ENCODE measurements at places on chromosomes 6 and 20. TPM values are rescaled to one million over a fixed set of nuclear protein-coding genes. Genes with fewer than 3 reads are reported as not detected.

ULBP2 gene
- total RNA-seq, result 7.0 TPM

DCDC2 gene
- total RNA-seq, result not detected

COL9A1 gene
- total RNA-seq, result not detected

TRIM15 gene
- not detected for total RNA-seq

SIRPB1 gene
- total RNA-seq, result 6.5 TPM

BMP6 gene
- total RNA-seq, result 221 TPM

RAB44 gene
- total RNA-seq, result 0.11 TPM

TFAP2D gene
- not detected for total RNA-seq

METTL24 gene
- not detected for total RNA-seq

APMAP gene
- 105 TPM for total RNA-seq

DDX43 gene
- total RNA-seq, result 0.95 TPM

ID4 gene
- not detected for total RNA-seq

FAXC gene
- 3.6 TPM for total RNA-seq

ADGRF4 gene
- total RNA-seq, result not detected

OXT gene
- not detected for total RNA-seq

IRF4 gene
- total RNA-seq, result not detected

PRSS35 gene
- total RNA-seq, result not detected

EMILIN3 gene
- total RNA-seq, result not detected

MRAP2 gene
- total RNA-seq, result 5.8 TPM

ZSCAN16 gene
- total RNA-seq, result 8.9 TPM

HSPA1L gene
- 0.74 TPM for total RNA-seq

BNIP5 gene
- not detected for total RNA-seq

UNC5CL gene
- total RNA-seq, result 0.32 TPM

CST4 gene
- total RNA-seq, result not detected

CALHM6 gene
- not detected for total RNA-seq

BPIFA1 gene
- total RNA-seq, result not detected

MAPK13 gene
- total RNA-seq, result 8.2 TPM

PLN gene
- total RNA-seq, result not detected

DZANK1 gene
- 3.0 TPM for total RNA-seq

MOG gene
- total RNA-seq, result not detected

ECT2L gene
- total RNA-seq, result not detected

SIRPG gene
- not detected for total RNA-seq

CLDN20 gene
- not detected for total RNA-seq

PKIB gene
- total RNA-seq, result not detected

FOXS1 gene
- total RNA-seq, result not detected

UQCC2 gene
- total RNA-seq, result 91.5 TPM

PLCB4 gene
- total RNA-seq, result 1.6 TPM

SRC gene
- 29.4 TPM for total RNA-seq

POLR3F gene
- total RNA-seq, result 10.2 TPM

LKAAEAR1 gene
- not detected for total RNA-seq

MCHR2 gene
- total RNA-seq, result not detected

IL20RA gene
- total RNA-seq, result not detected

SOX12 gene
- 37.7 TPM for total RNA-seq

ADGRG6 gene
- total RNA-seq, result 99.3 TPM

MYLK2 gene
- total RNA-seq, result 2.7 TPM

VGLL2 gene
- not detected for total RNA-seq

PCSK2 gene
- total RNA-seq, result not detected

RNF217 gene
- total RNA-seq, result 32.5 TPM

Measured in endothelial cell of umbilical vein (primary cell).